Activated T-cell treated with anti-CD3 and anti-CD28 coated beads, Interleukin-2, amount 50 U/mL, for 72 hours (primary cell): ENCODE measurements at places on chromosomes 16 and 17.
A peak's percentile ranks its signal among the peaks of the same experiment; 100 is the strongest.

GRCh38 chr17:38591759-38592241 is 14.0 kb downstream of the SRCIN1 start:
- H3K27me3 ChIP-seq: peaks cover 90% of the 10 kb centered on the region
- DNase-seq: no peak

- H3K27me3 ChIP-seq: no peaks in the 10 kb centered on the region
- DNase-seq: no peak
- H3K36me3 ChIP-seq: peaks cover 3% of the 10 kb centered on the region
- H3K4me1 ChIP-seq: peaks cover 5% of the 10 kb centered on the region
Measured at GRCh38 chr17:69719474-69720048, 305.1 kb downstream of the MAP2K6 start.

DNA sequence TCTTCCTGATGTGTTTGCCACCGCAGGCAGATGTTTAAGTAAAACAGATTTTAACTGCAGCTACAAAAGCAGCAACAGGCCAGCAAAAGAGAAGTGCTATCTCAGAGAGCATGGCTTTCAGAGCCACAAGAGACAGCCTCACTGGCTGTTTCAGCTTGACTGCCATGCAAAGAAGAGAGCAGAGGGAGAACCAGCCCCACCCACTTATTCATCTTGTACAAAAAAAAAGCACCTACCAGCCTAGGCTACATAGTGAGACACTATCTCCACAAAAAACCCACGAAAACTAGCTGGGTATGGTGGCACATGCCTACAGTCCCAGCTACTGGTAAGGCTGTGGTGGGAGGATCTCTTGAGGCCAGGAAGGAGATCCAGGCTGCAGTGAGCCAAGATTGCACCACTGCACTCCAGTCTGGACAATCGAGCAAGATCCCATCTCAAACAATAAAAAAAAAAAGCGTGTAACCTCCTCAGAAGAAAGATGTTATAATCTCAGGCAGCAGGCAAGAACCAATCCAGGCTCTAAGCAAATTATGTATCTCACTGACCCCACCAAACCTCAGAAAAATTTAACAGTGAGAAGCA is 30.0 kb downstream of the STH start:
- peak overlapping the region; percentile 46 for H3K27ac ChIP-seq
- DNase-seq: no peak
- H3K4me1 ChIP-seq: peaks cover 10% of the 10 kb centered on the region
- H3K36me3 ChIP-seq: peaks cover 7% of the 10 kb centered on the region
- H3K27me3 ChIP-seq: no peaks in the 10 kb centered on the region

DNA sequence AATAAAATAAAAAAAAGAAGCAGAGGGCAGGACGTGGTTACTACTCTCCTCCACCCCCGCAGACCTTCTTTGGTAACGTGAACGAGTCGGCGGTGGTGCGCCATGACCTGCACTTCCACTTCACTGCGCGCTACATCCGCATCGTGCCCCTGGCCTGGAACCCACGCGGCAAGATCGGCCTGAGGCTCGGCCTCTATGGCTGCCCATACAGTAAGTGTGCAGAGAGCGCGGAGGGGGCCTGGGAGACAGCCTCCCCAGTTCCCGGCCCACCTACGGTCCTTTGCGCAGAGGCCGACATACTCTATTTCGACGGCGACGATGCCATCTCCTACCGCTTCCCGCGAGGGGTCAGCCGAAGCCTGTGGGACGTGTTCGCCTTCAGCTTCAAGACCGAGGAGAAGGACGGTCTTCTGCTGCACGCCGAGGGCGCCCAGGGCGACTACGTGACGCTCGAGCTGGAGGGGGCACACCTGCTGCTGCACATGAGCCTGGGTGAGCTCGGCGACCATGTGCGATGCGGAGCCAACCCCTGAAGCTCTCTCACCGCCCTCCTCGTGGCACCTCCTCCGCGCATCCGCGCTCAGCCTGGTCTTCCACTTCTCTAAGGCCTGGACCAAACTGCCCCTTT is 2.7 kb downstream of the CNTNAP1 start:
- H3K36me3 ChIP-seq: no peaks in the 10 kb centered on the region
- no peak for DNase-seq
- peaks cover 31% of the 10 kb centered on the region for H3K4me1 ChIP-seq
- peaks cover 57% of the 10 kb centered on the region for H3K27me3 ChIP-seq
- H3K4me3 ChIP-seq: no peak overlapping the region

DNA sequence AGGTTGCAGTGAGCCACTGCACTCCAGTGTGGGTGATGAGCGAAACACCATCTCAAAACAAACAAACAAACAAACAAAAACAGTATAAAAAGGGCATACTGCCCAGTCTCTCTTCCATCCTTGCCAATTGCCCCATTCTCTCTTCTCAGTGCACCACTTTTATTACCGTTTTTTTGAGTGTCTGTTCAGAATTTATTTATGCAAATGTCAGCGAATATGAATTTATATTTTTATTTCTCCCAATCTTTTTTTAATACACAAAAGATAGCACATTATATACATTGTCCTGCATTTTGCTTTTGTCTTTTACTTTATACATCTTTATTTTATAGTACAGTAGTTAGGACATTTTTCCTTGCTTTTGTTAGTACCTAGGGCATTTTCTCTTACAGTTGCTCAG is 19.6 kb downstream of the RNF135 start:
- H3K4me1 ChIP-seq: no peaks in the 10 kb centered on the region
- no peak for DNase-seq
- no peaks in the 10 kb centered on the region for H3K27me3 ChIP-seq
